ENCODE measurements at places on chromosomes 12 and 14.
A peak's percentile ranks its signal among the peaks of the same experiment; 100 is the strongest.

DNA sequence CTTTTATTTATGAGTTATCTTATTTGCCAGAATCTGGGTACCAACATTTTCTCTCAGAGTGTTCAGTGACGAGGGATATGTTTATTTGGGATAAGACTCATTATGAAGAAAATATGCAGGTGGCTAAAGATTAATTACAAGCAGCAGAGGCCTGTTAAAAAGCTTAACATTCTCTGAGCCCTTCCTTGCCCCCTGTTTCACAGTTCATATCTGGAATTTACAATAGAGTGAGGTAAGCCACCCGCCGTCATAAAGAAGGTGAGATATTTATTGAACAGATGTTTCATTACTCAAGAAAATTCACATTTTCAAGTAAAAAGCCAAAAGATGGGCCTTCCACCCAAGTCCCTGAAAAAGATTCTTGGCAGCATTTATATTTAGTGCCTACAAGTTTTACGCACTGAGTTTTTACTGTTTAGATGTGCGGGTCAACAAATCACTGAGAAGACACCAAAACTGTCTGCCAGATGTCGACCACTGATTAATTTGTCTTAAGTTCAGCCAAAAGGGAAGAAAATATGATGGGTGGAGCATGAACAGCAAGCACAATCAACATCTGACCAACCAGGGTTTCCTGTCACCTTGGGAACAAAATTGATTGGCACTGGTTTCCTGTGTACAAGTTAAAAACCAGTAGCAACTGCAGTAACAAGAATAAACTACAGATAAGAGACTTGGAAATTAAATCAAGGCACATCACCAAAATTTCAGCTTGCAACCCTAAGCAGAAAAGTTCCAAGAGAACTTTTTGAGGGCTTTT, 85.5 kb upstream of the PTPRB start:
- peak; percentile 7 for DNase-seq

GRCh38 chr14:34113005-34113511, 162.2 kb upstream of the EGLN3 start:
- DNase-seq: no peak

DNA sequence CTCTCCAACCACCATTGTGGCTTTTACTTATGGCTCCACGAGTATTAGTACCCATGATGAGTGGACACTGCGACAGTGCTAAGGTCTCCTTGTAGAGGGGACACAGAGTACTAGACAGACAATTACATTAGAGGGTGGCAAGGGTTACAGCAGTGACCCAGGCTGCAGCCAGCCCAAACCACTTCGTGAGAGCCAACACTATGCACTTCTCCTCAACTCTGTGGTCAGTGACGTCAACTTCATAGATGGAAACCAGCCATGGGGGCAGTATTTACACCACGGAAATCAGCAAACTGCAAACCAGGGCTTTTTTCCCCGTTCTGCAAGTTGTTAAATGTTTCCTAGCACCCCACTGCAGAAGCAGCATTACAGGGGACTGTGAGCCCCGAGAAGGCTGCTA, 61.6 kb upstream of the ZFP36L1 start:
- no peak for DNase-seq

DNA sequence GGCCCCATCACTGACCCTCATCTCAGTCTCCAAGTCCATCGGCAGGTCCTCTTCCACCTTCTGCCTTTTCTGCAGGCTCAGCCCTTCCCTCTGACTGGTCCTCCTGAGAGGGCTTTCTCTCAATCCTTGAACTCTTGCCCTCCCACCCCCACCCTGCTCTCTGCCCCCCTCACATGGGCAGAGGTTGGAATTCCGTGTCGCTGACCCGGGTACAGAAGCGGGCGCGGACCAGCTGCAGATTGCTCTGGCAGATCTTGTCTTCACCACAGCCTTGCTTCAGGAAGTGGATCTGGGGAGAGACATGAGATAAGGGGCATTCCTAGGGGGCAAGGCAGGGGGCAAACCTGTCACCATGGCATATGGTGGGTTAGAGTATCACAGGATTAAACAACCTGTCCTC, 12.4 kb downstream of the ITGA7 start:
- DNase-seq: no peak

- peak; percentile 45 for DNase-seq
Observed at GRCh38 chr14:41285186-41285748, 321.4 kb upstream of the LRFN5 start.

DNA sequence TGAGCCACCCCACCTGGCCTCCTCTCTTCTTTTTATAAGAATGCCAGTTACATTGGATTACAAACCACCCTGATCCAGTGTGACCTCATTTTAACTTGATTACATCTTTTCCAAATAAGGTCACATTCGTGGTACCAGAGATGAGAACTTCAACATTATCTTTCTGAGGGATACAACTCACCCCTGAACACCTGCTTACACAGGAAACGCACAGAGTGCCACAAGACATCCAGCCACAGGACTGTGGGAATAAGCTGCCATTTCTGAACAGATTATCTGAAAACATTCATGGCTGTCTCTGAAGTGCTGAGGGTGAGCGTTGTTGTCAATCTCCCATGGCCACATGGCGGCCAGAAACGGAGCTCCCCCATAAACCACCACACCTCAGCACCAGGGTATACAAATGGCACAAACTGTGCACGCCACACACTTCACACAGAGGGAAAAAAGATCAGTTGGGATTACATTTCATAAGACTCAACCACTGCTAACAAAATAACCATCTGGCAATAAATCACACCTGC, 23.7 kb downstream of the FOXN3 start:
- DNase-seq: no peak

- DNase-seq: peak; percentile 72
Observed at GRCh38 chr12:119444462-119445044, 110.0 kb downstream of the CCDC60 start.

- peak; percentile 59 for DNase-seq
Observed at GRCh38 chr14:32702562-32702961, 236.1 kb upstream of the NPAS3 start.

DNA sequence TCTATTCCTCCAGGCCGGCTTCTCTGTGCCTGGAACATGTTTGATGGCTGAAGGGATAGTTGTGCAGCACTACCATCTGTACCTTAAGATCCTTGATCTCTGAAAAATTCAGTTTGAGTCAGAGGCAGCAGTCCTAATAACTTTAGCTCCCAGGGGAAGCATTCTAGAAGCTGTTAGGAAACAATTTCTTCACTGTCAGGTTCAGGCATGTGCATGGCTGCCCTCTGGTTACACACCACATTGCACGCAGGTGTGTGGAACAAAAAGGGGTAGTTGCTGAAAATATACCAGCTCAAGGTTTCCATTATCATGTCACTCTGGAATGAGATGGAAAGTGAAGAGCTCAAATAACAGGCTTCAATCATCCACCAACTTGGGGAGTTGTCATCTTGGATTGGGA, 80.1 kb downstream of the CHST11 start:
- DNase-seq: no peak

GRCh38 chr14:54309615-54310014, 87.2 kb upstream of the CDKN3 start:
- no peak for DNase-seq

- DNase-seq: peak; percentile 30
Observed at GRCh38 chr12:3655328-3655900, 97.5 kb downstream of the CRACR2A start.

DNA sequence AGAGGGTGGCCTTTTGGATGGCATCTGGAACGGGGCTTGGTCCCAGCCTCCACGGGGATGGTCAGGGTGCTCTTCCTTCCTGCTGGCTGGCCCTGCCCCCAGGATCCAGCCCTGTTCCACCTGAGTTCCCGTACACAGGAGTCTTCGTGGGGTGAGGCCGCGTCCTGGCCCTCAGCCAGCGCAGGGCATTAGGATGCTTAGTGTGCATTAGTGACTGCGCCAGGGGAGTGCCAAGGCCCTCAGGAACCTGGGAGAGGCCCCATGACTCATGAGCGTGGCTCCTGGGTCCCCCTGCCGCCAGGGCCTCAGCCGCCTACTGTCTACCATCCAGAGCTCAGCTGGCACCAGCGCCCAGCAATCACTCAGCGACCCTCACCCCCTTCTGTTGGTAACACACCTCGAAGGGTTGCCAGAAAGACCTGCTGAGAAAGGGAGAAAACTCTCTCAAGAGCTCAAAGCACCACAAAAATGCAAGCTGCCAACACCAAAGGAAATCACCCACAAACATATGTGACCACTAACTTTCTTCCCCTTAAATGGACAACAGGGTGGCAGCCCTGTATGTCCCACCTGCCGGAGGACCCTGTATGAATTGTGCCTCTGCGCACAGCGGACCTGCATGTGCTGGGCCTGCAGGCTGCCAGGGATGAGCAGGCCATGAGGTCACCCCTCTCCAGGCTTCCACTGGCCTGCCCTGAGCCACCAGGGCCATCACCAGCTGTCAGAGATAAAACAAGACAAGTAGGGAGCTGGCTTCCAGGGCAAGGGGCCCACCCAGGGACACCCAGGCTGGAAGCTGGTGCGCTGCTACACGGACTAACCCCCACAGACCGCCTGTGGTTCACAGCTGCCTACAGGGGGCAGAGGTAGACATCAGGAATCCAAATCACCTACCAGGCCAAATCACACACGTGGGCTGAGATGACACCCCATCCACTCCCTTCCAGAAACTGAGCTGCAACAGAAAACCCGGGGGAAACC, 28.7 kb downstream of the CCDC85C start:
- no peak for DNase-seq

DNA sequence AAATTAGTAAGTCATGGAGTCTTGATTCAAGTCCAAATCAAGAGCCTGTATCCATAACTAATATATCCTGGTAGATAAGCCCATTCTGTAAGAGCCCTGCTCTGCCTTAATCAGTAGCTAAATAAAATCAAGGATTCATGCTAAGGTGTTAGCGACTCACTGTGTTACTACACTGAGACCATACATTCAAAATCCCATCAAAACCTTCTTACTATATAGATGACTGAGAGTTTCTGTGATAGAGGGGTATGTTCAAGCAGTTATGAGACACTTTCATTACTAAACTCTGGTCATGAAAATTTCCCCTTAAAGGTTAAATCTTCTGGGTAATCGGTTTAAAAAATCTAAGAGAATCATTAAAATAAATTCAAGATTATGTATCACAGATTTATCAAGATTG, 78.5 kb downstream of the MDGA2 start:
- DNase-seq: no peak

- no peak for DNase-seq
Observed at GRCh38 chr12:116615141-116615861, 56.1 kb downstream of the MAP1LC3B2 start.

- no peak for DNase-seq
Observed at GRCh38 chr14:65333943-65334687, 78.4 kb upstream of the FUT8 start.

GRCh38 chr12:106885026-106885425, 70.7 kb upstream of the TMEM263 start:
- no peak for DNase-seq

- DNase-seq: no peak
Observed at GRCh38 chr14:49106741-49107667, 479.2 kb downstream of the RPS29 start.

DNA sequence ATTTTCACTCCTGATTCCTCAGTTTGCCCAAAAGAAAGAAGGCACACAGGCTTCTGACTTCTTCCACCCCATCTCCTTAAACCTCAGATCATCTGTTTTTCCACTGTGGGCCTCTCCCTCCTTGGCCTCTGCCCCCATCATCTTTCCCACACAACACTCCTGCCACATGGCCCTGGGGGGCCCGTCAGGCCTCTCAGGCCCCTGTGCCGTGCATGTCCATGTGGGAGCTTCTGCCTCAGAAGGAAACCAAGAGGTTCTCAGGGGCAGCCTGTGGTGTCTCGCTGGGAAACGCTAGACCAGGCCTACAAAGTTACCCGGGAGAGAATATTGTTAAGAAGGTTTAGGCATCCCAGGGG, 8.0 kb downstream of the KLHL33 start:
- no peak for DNase-seq

DNA sequence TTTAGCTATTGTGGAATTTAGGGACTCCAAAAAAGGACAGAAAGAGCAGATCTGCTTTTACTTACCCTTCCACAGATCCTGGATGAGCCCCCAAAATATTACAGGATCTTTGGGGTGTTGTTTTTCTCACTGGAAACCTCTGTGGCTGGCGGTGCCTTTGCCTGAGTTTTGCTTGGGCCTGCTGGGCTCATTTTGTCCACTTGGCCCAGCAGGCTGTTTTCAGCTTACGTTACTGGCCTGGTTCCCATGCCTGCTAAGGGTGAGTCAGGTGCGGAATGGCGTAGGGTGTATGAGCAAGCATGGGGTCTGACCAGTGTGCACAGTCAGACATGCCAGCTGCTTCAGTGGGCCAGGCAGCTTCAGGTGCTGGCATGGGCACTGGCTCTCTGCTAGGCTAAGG, 45.8 kb downstream of the HSD17B6 start:
- no peak for DNase-seq

GRCh38 chr14:68145539-68145938, 326.0 kb downstream of the RAD51B start:
- no peak for DNase-seq

DNA sequence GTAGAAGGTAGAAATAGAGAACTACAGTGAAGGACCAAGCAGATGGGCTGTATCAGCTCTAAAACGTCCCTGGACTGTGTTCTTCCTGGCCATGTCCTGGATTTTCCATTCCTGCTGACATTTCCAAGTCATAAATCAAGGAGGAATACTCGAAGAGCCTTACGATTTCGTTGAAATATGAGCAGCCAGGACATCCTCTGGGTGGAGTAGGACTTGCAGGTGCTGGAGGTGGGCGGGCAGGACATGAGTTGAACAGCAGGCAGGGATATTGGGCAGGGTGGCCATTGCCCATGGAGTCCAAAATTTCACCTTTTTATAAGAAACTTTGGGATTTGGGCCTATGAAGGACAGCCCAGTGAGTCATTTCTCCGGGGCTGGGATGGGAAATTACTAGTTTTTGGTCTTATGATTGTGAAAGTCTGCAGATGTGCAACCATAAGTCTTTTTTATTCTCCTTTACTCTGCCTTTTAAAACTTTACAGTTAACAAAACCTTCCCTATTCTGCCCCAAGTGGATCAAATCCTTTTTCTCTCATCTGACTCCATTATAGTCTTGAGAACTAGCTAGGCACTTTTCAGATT, 88.8 kb downstream of the TMX1 start:
- no peak for DNase-seq

- DNase-seq: peak; percentile 53
Observed at GRCh38 chr14:36524874-36525745, 5.1 kb upstream of the NKX2-1 start.

GRCh38 chr12:57175428-57176138, 28.2 kb upstream of the LRP1-AS start:
- peak; percentile 70 for DNase-seq

DNA sequence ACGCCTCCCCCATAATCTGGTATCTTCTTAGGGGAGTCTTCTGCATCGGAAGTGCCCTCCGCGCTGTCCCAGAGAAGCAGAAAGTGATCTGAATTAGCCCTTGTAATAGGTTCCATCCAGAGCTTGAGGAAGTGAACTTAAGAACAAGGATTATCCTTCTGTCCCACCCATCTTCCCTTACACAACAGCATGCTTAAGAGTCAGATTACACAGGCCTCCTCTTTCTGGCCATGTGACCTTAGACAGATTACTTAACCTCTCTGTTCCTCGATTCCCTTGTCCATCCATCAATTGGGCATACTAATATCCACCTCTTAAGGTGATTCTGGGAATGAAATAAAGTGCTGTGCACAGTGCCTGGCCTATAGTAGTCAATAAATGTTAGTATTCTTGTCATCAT, 11.4 kb downstream of the CABP1 start:
- no peak for DNase-seq
